Posterior vena cava (tissue), 2 donors: ENCODE measurements at places on chromosomes 5 and 9. TPM values are rescaled to one million over a fixed set of nuclear protein-coding genes. Genes with fewer than 3 reads are reported as not detected.
A peak's percentile ranks its signal among the peaks of the same experiment; 100 is the strongest.

DNA sequence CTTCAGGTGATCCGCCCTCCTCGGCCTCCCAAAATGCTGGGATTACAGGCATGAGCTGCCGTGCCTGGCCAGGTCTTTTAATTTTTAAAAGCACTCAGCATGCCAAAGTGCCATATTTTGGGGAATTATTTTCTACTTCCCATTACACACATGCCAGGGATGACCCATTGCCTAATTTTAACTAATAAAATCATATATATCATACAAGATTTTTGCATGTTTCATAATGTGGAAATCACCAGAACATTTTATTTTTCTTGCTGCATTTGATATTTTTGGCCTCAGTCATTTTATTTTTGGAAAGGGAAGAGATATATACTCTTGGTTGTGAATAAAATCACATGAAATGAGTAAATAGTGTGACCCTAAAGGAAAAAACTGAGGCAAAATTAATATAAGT is 45.3 kb upstream of the TENT2 start:
- DNase-seq, result no peak

DNA sequence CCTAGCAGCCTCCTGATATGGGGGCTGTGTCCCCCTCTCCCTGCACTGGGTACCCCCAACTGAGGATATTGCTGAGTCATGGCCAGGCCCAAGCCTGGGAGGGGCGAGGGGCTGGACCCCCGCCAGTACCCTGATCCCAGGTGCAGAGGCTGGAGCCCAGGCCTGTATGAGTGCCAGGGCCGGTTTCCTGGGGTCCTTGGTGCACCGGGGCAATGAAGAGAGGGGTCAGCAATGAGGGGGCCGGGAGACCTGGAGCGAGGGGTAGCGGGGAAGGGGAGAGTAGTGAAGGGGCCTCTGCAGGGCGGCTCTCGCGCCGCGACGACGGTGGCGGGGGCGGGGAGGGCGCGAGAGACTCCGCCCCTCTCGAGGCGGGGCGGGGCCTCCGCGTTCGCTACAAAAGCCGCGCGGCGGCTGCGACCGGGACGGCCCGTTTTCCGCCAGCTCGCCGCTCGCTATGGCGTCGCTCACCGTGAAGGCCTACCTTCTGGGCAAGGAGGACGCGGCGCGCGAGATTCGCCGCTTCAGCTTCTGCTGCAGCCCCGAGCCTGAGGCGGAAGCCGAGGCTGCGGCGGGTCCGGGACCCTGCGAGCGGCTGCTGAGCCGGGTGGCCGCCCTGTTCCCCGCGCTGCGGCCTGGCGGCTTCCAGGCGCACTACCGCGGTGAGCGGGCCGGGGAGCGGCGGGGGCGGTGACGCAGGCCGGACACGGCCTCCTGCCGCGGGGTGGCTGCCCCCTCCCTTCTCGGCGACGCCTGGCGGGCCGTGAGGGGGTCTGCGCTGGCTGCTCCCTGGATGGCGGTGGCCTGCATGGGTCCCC is at the start of gene SQSTM1:
SQSTM1 (plus strand) TSS at position 423 of the 815 bp plus-strand sequence; CDS start at position 455, 32 bp downstream.
- DNase-seq, result peak; percentile 96

GRCh38 chr9:94031380-94031779 is 52.9 kb upstream of the PTPDC1 start:
- DNase-seq, result no peak

GRCh38 chr5:149174847-149175234 is 33.5 kb downstream of the ABLIM3 start:
- no peak for DNase-seq

GRCh38 chr5:135834639-135835529 is at the start of gene SLC25A48:
SLC25A48 (plus strand) TSS chr5:135834663; CDS start chr5:135834848, 185 bp downstream.
- DNase-seq, result peak; percentile 83

Gene BAAT
- not detected for total RNA-seq
